ENCODE measurements at places on chromosomes 4 and X.

GRCh38 chr4:174084542-174084941 is 198.9 kb downstream of the FBXO8 start:
- no peak for DNase-seq

DNA sequence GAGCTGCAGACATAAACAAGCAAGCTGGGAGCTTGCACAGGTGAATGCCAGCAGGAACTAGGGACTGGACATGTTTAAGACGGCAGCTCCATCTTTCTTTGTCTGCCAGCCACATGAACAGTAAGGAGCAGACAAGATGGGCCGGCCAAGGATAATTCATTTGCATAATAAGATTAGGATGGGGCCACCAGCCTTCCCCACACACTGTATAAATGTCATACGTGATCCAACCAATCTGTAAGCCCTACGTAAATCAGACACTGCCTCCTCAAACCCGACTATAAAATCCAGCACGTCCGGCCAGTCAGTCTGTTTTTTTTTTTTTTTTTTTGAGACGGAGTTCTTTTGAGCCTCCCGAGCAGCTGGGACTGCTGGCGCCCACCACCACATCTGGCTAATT is 75.6 kb upstream of the BOD1L1 start:
- no peak for DNase-seq

GRCh38 chr4:101888472-101888871 is 97.9 kb downstream of the BANK1 start:
- DNase-seq = no peak

DNA sequence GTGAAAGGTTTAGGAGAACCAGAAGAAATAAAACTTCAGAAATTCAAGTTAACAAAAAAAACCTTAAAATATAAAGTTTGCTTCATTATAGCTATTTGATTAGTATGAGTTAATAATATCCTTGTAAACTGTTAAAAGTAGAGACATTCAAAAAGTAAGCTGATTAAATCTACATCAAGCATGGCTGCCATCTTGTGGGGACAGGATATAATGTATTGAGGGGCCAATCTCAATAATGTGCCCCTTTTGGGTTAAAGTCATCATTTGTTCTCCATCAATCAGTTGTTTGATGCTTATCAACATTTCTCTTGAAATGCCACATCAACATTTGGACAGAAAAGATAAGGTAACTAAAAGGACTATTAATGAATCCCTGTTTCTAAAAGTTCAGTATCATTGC is 4.6 kb upstream of the GRID2 start:
- no peak for DNase-seq

DNA sequence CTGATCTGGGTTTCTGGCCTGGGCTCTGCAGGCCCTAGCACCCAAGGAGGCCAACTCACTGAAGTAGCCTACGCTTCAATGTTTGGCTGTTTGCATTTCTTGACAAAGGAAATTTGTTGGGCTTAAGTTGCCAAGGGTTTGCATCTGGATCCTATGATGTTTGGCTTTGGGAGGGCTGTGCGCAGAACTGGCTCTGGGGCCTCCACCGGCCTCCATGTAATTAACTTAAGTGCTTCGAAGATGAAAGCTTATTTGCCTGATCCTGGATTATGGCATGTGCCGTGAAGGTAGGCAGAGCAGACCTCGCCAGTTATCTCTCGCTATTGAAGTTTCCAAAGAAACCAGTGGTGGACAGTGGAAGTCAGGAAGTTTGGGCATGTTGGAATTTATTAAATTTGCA is 124.3 kb upstream of the STX18 start:
- no peak for DNase-seq

DNA sequence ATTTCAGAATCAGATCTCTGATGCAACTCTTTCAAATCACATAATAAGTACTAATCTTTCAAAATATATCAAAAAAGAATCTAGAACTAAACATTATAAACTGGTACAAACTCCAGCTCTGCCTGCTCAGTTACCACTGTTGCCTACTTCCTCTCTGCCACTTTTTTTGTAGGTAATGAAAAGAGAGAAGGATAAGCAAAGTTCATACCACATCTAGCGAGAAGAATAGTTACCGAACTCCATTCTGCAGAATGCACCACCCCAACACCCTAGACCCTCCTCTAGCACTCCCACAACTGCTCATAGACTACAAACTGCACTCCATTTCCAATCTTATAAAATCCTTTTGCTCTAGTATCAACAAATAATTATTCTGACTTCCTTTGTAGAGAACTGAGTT is 19.7 kb upstream of the LRBA start:
- no peak for DNase-seq

- DNase-seq = no peak
These were observed 101.9 kb downstream of the MAML3 start for GRCh38 chr4:140052050-140052449.

DNA sequence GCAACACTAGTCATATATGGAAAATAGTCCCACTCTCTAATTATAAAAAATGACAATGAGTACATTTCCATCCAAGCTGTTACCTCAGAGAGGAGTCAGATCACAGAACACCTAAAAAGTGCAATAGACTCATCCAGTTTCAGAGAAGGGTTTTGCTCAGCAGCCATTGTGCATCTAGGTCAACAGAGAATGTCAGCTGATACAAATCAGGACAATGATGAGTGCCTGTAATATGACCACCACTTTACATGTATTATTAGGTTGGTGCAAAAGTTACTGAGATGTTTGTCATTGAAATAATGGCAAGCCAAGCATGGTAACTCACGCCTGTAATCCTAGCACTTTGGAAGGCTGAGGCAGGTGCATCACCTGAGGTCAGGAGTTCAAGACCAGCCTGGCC is 164.1 kb upstream of the TTC29 start:
- DNase-seq = no peak

- no peak for DNase-seq
These were observed 109.8 kb downstream of the HMX1 start for GRCh38 chr4:8761824-8762205.

GRCh38 chr4:37439809-37440474 is 195.4 kb downstream of the NWD2 start:
- DNase-seq = no peak

GRCh38 chrX:155953055-155953454 is 44.4 kb upstream of the IL9R start:
- no peak for DNase-seq

GRCh38 chrX:75155447-75155826 is 646 bp downstream of the ABCB7 start:
- no peak for DNase-seq

GRCh38 chr4:81040012-81040659 is 9.6 kb downstream of the BMP3 start:
- no peak for DNase-seq

GRCh38 chrX:144335402-144335801 is 451.5 kb downstream of the UBE2NL start:
- no peak for DNase-seq

GRCh38 chr4:47801481-47802002 is 36.3 kb downstream of the CORIN start:
- no peak for DNase-seq

DNA sequence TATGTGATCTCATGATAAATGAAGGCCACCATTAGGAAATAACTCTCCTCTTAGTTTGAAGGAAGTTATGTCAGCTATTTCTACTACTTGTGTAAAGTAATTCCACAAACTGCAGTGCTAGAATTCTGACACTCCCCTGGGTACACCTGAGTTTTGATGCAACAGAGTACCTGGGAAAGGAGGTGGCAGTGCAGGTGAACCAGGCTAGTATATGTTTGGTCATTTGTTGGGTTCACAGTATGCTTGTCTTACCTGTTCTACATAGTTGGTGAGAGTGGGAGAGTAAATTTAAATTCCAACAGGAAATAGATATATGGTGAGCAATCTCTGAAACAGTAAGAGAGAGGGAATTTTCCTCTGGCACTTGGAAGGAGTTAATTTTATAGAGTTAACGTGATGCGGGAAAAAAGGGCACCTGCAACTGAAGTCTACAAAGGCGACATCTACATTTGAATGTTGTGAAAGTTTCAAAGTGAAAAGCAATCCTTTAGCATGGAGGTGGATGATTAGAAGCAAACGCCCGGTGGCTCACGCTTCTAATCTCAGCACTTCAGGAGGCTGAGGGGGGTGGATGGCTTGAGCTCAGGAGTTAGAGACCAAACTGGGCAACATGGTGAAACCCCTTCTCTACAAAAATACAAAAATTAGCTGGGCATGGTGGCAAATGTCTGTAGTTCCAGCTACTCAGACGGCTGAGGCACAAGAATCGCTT is 8.3 kb upstream of the SLC10A6 start:
- DNase-seq = no peak

- peak; percentile 28 for DNase-seq
These were observed 33.5 kb downstream of the PCDH19 start for GRCh38 chrX:100376576-100376975.

Data from fibroblast of the conjunctiva (primary cell).